Iris pigment epithelial cell (primary cell): ENCODE measurements at places on chromosomes 6 and 20.

DNA sequence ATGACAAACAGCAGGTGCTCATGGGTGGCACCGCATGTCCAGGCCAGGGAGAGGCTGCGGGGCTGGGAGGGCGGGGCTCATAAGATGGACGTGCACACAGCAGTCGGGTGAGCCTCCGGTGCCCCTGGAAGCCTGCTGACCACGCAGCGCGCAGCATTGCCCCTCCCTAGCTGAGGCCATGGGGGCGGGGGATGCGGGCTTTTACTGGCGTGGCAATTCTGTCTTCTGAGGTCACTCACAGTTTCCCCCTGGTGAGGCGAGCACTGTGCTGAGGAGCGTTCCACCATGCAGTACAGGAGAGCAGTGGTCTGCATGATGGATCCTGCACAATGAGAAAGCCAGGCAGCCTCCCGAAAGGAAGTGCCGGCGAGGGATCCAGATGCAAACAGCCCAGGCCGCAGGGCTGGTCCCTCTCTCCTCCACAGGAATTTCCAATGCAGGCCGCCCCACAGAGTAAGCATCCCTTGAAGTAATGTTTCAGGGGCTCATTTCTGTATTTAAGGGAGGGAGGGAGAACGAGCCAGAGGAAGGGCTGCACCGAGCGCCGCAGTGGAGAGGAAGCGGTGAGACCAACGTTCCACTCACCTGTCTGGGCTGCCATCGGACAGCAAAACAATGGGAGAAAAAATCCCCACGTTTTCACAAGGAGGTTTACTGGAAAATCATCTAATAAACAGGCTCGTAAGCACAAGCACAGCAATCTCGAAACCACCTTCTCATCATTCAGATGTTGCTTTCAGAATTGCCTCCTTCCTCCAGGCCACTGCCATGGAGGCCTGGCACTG is 56.0 kb downstream of the IRF4 start:
- DNase-seq = no peak

DNA sequence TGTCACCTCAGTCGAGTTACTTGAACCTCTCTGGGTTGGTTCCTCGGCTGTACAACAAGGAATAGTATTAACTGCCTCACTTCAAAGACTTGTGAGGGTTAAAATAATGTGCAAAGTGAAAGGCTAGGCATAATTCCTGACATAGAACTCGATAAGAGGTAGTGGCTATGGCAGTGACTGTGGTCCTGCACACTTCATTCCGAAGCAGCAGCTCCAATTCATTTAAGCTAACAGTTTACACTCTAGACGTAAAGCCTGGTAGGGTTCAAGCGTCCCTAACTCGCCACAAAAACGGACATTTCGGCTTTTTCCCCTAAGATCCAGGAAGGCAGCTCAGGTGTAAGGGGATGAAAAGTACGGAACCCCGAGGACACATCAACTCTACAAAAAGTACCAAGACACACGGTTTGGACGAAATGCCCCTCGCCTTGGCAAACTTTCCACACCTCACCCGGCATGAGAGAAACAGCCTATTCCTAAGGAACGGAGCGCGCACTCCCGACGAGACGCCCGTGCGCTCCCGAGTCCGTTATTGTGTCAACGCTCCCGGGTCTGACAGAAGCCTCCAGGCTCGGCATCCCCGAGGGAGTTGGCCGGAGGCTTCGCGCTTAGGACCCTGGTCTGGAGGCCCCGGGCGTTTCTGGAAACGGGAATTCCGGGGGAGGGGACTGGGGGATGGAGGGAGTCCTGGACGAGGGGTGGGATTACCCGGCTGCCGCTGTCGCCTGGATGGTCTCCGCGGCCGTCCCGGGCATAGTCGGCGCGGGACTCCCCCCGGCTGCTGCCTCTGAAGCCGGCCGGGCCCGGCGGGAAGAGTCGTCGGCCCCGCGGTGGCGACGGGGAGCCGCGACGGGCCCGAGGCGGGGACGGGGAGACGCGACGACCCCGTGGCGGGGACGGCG is 937 bp downstream of the ZNF318 start:
- peak; percentile 49 for DNase-seq

DNA sequence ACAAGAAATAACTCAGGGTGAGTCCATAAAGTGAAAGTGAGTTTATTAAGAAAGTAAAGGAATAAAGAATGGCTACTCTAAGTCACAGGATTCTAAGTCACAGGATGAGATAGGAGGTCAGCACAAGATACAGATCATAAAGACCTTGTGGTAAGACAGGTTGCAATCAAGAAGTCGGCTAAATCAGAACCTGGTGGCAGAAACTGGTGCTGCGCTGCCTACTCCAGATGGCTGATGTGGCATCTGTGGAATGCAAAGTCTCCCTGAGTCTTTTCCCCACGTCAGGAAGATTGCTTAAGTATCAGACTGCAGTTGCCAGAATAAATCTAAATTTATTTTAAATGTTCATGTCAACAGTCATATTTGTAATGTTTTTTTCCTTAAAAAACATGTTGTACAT is 10.7 kb upstream of the KCNK15 start:
- peak; percentile 56 for DNase-seq

DNA sequence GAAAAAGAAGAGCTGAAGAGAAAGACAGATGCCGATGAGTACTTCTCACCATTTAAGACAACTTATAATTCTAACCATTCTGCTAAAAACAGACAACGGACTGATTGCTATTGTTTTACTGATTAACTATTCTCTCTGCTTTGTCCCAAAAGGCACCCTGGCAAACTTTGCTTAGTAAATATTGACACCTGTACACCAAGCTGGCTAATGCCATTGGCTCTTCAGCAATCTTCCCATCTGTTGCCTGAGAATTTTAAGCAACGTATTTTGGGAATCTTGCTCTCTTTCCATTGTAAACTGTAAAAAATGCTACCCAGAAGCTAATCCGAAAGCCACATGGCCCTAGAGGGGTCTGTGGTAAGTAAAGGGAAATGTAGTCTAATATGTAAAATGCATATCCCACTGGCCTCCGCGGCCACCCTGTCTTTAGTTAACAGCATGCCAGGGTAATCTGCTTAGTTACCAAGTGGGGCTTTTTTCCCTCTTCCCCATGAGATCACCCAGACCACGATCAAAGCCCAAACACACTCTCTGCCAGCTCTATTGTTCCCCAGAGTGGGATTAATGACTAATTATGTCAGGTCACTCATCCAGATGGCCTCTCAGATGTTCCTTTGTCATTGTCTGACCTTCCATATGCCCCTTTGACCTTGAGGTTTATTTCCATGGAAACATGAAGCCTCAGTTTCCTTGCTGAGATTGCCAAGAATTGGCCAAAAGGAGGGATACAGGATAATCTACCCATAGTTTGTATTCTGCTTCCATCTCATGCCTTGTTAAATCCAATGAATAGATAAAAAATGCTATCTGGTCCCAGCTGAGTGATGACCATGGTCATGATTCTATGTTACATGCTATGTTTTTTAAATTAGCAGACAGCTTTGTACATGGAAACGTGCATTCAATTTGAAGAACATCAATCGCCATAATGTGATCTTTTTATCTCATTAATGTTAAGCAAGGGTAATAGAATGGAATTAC is 216.4 kb upstream of the MCHR2 start:
- no peak for DNase-seq

- DNase-seq = no peak
Observed at GRCh38 chr6:107635057-107635515, 145.2 kb downstream of the SOBP start.

GRCh38 chr20:13703265-13703664 is 64.5 kb upstream of the TASP1 start:
- DNase-seq = no peak

DNA sequence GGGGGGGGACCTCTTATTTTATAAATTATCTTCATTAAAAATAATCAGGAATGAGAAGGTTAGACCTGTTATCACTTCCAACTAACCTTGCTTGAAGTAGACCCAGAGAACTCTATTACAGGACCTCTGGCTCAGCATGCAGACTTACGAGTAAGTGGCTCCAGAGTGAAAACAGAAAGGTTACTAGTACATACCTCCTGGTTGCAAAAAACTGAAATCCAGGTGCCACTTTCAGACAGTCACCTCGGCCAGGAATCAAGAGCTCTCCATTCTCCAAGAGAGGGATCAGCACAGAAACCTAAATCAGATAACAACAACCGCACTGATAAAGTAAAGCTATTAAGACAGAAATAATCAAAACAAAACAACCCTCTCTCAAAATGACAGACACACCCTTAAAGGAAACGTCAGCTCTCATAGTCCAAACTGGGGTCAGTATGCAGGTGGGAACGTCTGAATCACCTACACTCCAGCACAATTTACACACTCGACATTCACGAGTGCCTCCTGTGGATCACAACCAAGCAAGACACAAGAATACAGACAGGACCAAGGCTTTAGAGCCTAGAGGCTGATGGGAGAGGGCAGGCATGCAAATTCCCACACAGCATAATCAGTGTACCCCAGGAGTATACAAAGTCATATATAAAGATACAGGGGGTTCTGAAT is 31.8 kb downstream of the MDN1 start:
- no peak for DNase-seq

DNA sequence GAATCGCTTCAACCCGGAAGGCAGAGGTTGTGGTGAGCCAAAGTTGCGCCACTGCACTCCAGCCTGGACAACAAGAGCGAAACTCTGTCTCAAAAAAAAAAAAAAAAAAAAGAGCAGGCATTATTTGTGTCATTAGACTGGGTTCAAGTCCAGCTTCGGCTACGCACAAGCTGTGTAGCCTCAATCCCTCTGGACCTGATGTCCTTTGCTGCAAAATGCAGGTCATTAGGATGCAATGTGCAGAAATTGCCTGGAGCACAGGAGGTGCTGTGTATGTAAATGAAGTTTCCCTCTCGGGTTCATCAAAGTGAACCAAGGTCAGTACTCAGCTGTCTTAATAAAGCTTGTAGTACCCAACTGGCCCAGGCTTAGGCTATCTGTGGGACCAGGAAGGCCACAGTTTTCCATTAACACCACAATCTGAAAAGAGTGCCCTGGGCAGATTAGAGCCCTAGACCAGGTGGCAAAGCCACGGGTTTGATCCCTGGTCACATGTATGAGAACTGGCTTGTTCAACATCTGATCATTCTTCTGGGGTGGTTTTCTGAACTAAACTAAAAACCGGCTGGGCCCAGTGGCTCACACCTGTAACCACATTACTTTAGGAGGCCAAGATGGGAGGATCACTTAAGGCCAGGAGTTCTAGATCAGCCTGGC is 155.3 kb downstream of the ZMYND8 start:
- no peak for DNase-seq

- DNase-seq = peak; percentile 49
Observed at GRCh38 chr6:137967689-137968454, 100.8 kb downstream of the TNFAIP3 start.

GRCh38 chr20:62831361-62831788 is 14.5 kb downstream of the COL9A3 start:
- no peak for DNase-seq

DNA sequence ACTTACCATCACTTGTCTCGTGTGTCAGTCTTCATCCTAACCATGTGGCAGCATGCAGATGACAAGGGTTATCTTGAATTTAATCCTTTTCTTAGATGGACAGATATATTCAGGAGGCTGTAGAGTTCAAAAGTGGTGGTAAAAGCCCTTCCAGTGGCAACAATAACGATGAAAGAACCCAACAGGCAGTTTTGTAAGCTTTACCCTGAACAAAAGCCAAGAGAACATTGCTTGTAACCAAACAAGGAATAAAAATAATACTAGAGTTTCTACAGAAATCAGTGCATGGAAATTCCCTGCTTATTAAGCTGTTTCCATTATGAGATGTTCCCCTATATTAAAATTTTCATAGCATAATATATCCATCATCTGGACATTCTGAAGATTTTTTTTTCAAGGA is 69.7 kb downstream of the PDE7B start:
- peak; percentile 33 for DNase-seq

- no peak for DNase-seq
Observed at GRCh38 chr6:170329321-170329720, 22.8 kb downstream of the FAM120B start.

DNA sequence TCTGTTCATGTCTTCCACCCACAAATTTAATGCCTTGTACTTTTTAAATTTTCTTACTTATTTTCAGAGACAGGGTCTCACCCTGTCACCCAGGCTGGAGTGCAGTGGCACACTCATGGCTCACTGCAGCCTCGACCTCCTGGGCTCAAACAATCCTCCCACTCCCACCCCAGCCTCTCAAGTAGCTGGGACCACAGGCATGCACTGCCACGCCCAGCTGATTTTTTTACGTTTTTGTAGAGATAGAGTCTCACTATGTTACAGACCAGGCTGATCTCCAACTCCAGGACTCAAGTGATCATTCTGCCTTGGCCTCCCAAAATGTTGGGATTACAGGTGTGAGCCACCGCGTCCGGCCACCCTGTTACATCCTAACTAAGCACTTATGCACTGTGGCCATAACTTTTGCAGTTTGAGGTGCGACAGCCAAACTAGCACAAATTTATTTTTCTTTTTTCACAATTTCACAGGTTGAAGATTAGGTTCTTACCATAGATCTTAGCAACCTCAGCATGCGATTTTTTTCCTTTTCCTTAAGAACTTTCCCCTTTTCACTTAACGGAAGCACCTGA is 92.1 kb downstream of the EPB41L2 start:
- DNase-seq = peak; percentile 27

- peak; percentile 45 for DNase-seq
Observed at GRCh38 chr6:26159357-26160273, 72.4 kb downstream of the HFE start.

- DNase-seq = no peak
Observed at GRCh38 chr20:931401-931800, 15.3 kb upstream of the ANGPT4 start.

- no peak for DNase-seq
Observed at GRCh38 chr6:147879031-147879580, 370.6 kb downstream of the SAMD5 start.

- DNase-seq = peak; percentile 80
Observed at GRCh38 chr6:32244946-32245398, 21.1 kb upstream of the NOTCH4 start.

DNA sequence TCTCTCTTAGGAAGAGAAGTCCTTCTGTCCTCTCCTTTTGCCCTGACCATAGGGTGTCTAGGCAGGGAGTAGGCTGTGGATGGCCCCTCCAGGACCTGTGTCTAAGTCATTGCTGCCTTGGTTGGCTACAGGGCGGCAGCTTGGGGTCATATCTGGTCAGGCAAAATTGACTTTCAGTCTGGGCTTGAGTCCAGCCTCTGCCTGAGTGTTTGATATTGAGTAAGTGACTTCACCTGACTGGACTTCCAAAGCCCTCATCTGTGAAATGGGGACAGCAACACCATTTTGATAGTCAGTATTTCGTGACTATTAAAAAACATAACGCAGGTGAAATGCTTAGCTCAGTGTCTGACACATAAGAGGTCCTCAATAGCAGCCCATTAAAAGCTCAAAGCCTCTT is 4.6 kb downstream of the TGM3 start:
- DNase-seq = no peak
